Skeletal muscle cell (primary cell): ENCODE measurements at places on chromosomes 3 and 15.

DNA sequence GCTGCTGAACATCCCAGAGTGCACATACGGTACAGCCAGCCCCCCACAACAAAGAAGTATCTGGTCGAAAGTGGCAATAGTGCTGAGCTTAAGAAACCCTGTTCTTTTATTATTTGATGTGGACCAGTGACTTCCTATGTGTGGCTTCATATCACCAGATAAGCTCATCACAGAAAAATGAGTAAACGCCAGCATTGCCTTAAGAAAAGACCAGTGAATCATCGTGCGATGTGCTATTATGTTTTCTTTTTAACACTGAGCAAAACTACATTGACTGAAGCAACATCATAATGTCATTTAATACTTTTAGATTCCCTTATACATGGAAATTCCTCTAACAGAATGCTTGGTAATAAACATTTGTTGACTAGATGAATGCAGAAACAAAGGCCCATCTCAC, 45.2 kb upstream of the ARRDC4 start:
- no peak for DNase-seq

DNA sequence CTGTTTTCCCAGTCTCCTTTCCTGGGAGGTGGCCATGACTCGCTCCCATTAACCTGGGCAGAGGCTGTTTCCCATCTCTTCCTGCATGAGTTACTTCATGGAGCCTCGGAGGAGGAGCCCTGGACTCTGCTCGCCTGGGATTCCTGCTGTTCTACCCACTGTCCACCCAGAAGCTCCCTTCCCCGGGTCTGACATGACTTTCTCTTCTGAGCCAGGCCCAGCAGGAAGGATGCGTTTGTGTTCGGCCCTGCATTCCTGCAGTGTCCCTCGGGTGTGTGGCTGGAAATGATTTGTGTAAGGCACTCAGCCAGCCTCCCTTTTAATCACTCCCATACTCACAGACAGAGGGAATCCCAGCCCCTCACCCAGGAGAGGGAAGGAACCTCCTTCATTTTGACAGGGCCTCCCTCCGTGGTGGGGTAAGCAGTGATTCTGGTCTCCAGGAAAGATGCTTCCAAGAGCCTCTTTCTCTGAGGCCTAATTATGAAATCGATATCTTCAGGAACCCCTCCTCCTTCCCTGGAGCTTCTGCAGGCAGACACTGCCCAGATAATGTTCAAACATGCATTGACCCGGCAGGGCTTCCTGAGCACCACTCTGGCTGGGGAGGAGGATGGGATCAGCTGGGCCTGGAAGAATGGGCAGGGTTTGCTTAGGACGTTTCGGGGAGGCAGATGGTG, 41.6 kb upstream of the DLG1 start:
- peak; percentile 62 for DNase-seq

DNA sequence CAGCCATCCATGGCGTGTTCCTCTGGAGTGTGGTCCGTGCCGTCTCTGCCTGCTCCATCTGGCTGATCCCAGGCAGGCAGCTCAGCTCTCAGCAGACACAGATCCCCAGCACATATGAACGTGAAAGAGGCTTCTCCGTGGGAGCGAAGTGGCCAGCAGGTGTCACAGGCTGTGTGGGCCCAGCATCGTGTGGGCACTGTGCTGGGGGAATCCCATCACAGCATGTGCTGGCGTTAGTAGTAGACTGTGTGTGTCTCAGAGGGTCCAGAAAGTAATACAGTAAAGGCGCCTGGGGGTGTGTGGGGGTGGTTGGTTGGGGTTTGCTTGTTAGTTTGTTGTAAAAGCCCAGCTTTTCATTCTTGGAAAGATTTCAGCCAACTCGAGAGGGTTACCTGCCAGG, 147.6 kb downstream of the IGF1R start:
- no peak for DNase-seq

- no peak for DNase-seq
These were observed 30.5 kb downstream of the CHST2 start for GRCh38 chr3:143150071-143150470.

GRCh38 chr3:61612211-61613194, 51.1 kb downstream of the PTPRG start:
- no peak for DNase-seq

DNA sequence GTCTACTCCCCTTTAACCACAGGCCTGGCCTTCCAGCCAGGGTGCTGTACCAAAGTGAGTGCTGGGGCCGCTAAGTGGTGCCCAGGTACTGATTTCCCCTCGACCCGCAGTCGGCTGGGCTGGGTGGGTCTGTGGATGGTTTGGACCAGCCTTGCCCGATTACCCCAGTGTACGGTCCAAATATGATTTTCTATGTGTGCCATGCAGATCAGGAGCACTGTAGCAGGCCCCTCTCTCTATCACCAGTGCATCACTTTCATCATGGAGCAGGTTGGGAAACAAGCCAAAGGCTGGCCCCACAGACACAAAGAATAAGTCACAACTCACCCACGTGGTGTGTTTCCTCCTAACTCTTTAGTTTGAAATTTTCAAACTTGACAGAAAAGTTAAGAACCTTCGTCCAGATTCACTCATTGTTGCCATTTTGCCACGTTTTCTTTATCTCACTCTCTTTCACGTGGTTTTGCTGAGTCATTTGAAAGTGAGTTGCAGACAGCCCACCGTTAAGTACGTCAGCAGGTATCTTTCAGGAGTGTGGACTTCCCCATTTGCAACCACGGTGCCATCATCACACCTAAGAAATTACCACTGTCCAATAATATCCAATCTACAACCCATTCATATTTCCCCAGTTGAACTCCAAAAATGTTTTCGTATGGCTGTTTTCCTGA, 37.0 kb downstream of the ZNF710 start:
- DNase-seq = no peak

- DNase-seq = peak; percentile 3
These were observed 53.7 kb downstream of the CD47 start for GRCh38 chr3:108036984-108037741.

- no peak for DNase-seq
These were observed 31.3 kb downstream of the SHQ1 start for GRCh38 chr3:72816862-72817355.

- no peak for DNase-seq
These were observed 28.2 kb downstream of the SLCO3A1 start for GRCh38 chr15:91881569-91882297.

- DNase-seq = no peak
These were observed 38.6 kb downstream of the CCDC80 start for GRCh38 chr3:112602217-112602838.

DNA sequence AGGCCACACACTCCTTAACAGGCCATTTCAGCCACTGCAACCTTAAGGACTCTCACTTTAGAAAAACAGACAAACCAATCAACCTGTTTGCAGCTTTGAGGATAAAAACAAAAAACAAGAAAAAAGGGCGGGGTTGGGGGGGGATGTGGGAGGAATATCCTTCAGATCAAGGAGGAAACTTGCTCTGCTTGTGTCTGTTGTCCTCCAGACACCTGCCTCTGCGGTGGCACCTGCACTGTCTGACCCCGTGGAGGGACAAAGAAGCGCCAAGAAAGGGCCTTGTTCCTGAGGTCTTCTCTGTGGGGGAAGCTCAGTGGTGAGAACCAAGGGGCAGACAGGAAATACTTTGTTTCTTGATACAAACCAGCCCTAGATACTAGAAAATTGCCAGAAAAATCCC, 70.5 kb downstream of the POLR2M start:
- no peak for DNase-seq
